Dermis microvascular lymphatic vessel endothelial cell (primary cell): ENCODE measurements at places on chromosomes 7 and 10. TPM values are rescaled to one million over a fixed set of nuclear protein-coding genes. Genes with fewer than 3 reads are reported as not detected.

The UNCX gene
- total RNA-seq: not detected in 2 replicates

The CYP26C1 gene
- total RNA-seq: 0.77 and 1.5 TPM in 2 replicates

The ADIRF gene
- 26.0 and 44.4 TPM in 2 replicates for total RNA-seq

The ABCC2 gene
- total RNA-seq: 0.39 and 0.51 TPM in 2 replicates

The FEZF1 gene
- not detected in 2 replicates for total RNA-seq

The PRKG1 gene
- 0.64 and 2.7 TPM in 2 replicates for total RNA-seq

The GIMAP2 gene
- total RNA-seq: 34.0 and 37.3 TPM in 2 replicates
